ENCODE measurements at places on chromosomes 3 and 15.

DNA sequence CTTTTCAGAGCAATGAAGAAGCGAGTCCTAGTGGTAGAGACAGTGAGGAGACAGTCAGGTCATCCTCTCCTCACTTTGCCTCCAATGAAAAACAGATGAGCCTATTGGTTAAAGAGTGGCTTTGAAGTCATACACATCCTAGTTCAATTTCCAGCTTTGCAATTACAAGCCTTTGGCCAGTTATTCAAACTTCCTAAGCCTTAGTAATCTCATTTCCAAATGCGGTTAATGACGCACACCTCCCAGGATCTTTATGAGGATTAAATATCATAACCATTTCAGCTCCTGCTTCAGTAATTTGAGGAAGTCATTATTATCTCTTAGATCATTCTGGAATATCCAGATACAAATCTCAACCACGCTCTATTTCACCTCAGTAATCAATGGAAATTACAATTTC, 10.0 kb upstream of the ST6GAL1 start:
- DNase-seq, result no peak

GRCh38 chr15:82051664-82052063, 5.8 kb upstream of the MEX3B start:
- no peak for DNase-seq

- DNase-seq, result no peak
These were observed 592.0 kb upstream of the KCNMB2 start for GRCh38 chr3:177944228-177944661.

DNA sequence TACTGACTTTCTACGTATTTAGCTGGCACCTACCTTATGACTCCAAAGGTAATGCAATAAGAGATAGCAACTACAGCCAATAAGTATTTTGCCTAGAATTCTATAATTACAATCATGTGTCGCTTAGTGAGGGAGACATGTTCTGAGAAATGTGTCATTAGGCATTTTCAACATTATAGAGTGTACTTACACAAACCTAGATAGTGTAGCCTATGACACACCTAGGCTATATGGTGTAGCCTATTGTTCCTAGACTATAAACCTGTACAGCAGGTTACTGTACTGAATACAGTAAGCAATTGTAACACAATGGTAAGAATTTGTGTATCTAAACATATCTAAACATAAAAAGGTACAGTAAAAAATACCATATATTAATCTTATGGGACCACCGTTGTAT, 363.4 kb upstream of the DPH6 start:
- no peak for DNase-seq

GRCh38 chr3:32632533-32633265, 52.3 kb upstream of the CNOT10 start:
- DNase-seq, result no peak

Data from kidney tubule cell (primary cell).